Caco-2 (cell line): ENCODE measurements at places on chromosomes 6 and 20. TPM values are rescaled to one million over a fixed set of nuclear protein-coding genes. Genes with fewer than 3 reads are reported as not detected.

DNA sequence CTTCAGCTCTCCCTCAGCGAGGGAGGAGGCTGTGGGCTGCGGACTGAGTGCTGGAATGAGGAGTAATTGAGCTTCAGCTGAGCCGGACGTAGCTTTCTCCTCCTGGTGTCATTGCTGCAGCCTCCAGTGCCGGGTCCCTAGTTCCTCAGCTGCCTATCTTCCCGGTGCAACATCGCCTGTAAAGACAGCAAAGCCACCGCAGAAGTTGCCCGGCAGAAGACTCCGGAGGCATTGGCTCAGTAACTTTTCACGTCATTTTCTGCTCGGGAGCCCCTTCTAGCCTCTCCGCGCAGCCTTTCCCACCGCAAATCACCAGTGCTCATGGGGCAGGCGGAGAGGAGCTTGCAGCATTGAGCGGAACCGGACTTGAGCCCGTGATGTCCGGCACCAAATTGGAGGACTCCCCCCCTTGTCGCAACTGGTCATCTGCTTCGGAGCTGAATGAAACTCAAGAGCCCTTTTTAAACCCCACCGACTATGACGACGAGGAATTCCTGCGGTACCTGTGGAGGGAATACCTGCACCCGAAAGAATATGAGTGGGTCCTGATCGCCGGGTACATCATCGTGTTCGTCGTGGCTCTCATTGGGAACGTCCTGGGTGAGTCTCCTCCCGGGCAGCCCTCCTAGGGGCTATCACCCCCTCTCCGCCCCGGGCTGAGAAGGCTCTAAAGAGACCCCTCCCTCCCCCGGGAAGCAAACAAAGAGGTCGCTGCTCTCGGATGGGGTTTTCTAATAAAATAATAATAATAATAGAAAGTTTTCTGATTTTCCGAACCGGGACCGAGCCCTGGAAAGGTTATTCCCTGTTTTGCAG, at the start of gene HCRTR2:
Gene HCRTR2 (plus strand): TSS at position 305 of the 816 bp plus-strand sequence. CDS start 73 bp downstream, at position 378.
- DNase-seq, result no peak

NOX3 gene
- total RNA-seq, result not detected in 2 replicates

DNA sequence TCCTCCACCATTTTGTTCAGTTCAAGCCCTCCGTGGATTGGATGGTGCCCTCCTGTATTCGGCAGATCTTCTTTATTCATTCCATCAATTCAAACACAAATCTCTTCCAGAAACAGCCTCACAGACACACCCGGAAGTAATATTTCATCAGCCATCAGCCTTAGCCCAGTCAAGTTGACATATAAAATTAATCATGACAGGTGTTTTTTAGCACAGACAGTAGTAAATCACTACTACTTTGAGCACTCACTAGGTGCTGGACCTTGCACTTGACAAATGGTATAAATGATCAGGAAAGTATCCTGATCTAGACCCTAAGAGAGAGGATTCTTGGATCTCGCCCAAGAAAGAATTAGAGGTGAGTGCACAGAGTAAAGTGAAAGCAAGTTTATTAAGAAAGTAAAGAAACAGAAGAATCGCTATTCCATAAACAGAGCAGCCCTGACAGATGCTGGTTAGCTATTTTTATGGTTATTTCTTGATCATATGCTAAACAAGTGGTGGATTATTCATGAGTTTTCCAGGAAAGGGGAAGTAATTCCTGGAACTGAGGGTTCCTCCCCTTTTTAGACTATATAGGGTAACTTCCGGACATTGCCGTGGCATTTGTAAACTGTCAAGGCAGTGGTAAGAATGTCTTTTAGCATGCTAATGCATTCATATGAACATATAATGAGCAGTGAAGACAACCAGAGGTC, 194.6 kb upstream of the LAMP5 start:
- no peak for DNase-seq

DNA sequence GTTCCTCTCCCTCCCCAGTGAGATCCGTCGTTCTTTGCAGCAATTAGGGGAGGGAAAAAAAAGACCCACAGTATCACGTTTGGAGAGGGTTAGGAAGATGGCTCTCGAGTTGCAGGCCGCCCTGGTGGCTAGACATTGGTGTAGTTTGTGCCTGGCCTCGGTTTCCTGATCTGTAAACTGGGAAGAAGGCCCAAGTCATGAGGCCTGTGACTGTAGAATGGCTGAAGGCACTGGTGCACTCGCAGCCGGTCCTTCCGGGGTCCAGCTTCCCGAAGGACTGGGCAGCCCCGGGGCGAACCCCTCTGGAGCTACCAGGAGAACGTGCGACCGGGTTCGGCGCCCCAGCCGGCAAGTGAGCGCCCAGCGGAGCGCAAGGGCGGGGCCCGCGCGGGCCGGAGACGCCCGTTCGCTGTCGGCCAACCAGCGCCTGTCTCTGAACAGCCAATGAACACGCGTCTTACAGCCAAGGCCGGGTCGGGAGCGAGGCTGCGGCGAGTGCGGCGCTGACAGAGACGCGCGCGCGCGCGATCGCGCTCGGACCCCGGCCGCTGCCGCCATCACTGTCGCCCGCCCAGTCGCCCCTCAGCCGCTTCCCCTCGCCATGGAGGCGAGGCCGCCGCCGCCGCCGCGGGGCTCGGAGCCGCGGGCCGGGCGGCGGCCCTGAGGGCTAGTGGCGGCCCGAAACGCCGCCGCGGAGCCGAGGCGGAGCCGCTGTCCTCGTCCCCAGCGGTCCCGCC, at the start of gene PTPRA:
Gene PTPRA (plus strand): TSS at position 472 of the 737 bp plus-strand sequence. CDS start 90,797 bp downstream, outside the sequence.
- DNase-seq, result peak; percentile 96

DNA sequence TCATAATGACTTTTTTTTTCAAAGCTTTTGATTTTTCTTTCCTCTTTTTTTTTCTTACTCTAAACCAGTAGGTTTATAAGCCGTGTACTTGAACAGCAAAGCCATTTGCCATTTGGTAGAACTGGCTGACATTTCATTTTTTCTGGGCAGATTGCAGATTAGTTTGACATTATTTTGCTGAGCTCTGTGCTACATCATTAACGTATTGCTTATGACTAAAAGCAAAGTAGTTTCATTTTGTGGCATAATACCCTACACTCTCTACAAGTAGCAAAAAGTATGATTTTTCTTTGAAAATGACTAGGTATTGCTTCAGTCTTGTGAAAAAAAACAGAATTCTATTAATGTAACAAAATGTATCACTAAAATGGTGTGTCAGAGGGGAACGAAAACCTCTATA, 141.3 kb downstream of the GRIK2 start:
- no peak for DNase-seq

GRCh38 chr6:345747-346385, 45.7 kb upstream of the IRF4 start:
- DNase-seq, result no peak

- DNase-seq, result no peak
Measured at GRCh38 chr20:5039255-5039657, 37.9 kb upstream of the SLC23A2 start.
